NCI-H1436 treated with DMSO at 0.1 percent for 48 hours (cell line): ENCODE measurements at places on chromosomes 13 and 19.

GRCh38 chr19:19533841-19534240 lies 4.2 kb upstream of the CILP2 start:
- no peak for DNase-seq

GRCh38 chr13:47499358-47500150 lies 501.5 kb downstream of the SUCLA2 start:
- no peak for DNase-seq

DNA sequence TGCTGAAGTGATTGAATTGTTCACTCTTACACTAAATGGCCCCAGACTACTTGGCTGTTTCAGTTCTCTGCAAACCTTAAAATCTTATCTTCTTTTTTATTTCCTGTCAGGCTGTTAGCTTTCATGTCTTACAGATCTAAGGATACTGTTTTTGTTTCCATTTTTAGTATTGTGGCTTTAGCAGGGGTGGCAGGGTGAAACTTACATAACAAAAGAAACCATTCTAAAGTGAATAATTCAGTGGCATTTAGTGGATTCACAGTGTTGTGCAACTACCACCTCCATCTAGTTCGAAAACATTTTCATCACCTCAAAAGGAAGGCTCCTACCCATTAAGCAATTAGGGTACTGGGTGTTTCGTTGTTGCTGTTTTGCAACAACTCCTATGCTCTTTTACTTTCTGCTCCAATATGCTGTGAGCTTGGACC lies 19.8 kb downstream of the TMEM272 start:
- no peak for DNase-seq

DNA sequence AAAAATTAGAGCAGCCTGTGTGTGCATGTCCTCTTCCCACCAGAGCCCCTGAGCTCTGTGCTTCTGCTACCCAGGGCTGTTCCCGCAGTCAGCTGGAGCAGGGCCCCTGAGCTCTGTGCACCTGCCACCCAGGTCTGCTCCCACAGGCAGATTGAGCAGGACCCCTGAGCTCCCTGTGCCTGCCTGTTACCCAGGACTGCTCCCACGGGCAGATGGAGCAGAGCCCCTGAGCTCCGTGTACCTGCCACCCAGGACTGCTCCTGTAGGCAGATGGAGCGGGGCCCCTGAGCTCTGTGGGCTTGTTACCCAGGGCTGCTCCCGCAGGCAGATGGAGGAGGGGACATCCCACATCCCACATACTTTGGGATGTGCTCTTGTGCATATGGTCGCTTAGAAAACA lies 186.8 kb upstream of the SOX1 start:
- DNase-seq: no peak

DNA sequence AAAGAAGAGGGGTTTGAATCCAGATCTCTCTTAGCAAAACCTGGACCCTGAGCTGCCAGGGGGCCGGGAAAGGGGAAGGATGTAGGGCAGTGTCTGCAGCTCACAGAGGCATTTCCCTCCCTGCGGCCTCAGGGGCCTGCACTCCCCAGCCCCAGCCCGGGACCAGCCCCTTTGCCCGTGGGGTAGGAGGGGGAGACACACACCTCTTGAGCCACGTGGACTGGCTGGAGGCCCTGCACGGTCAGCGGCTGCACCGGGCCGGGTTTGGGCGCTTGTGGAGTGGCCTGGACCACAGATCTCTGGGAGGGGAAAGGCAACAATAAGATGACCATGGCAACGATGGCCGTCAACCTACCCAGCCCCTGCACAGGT lies 26.9 kb downstream of the RFX1 start:
- DNase-seq: no peak

- DNase-seq: no peak
These were observed 65.5 kb downstream of the RASL11A start for GRCh38 chr13:27336014-27336673.

GRCh38 chr13:27393101-27393500 lies 31.3 kb upstream of the GTF3A start:
- no peak for DNase-seq

DNA sequence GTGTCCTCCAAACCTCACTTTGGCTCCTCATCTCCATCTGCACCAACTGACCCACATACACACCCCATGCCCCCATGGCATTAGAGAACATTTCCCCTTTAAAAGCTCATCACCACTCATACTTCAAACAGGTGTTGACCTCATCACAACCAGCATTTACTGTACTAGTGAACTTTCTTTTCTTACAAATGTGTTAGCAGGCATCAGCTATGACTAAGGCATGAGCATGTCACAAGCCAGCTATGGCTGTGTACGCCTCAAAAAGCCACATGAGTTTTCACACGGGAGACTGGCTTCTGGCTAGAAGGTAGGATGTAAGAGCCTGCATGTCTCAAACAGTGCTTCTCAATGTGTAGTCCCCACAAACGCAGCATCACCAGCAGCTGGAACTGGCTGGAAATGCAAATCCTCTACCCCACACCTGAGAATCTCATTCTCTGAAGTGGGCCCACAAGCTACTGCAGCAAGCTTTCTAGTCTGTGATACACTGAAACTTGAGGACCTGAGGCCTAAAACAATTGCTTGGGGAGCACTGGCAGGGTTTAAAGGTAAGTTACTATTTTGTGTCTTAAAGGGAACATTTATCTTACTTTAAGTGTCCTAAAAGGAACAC lies 66.8 kb downstream of the TUBGCP3 start:
- no peak for DNase-seq

- no peak for DNase-seq
These were observed 107.8 kb downstream of the ELF1 start for GRCh38 chr13:40911341-40911740.

- no peak for DNase-seq
These were observed 389.4 kb downstream of the RFC3 start for GRCh38 chr13:34207334-34207733.

DNA sequence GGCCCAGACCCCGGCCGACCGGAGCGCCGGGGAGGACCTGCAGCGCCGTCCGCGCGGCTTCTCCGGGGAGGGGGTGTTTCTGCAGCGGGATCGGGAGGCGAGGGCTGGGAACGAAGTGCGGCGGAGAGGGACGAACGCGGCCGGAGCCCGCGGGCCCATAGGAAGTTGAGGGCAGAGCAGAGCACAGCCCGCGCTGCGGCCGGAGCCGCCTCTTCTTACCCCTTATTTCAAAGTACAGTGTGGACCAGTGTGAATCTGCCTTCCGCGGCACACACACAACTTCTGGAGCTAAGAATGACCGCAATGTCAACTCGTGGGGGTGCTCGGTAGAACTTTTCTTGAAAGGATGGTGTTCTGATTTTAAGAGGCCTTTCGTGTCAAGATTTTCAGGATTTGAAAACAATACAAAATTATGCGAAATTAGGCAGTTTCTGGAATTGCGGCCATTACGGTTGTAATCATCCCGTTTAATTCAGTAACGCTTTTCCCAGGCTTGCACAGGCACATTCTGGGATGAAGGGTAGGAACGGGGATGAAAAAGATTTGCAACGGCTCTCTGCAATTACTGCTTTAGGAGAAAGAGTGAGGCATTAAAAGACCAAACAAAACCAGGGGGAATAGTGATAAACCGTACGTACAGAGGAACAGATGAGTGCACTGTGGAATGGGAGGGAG lies 821 bp downstream of the TDRD3 start:
- DNase-seq: no peak

DNA sequence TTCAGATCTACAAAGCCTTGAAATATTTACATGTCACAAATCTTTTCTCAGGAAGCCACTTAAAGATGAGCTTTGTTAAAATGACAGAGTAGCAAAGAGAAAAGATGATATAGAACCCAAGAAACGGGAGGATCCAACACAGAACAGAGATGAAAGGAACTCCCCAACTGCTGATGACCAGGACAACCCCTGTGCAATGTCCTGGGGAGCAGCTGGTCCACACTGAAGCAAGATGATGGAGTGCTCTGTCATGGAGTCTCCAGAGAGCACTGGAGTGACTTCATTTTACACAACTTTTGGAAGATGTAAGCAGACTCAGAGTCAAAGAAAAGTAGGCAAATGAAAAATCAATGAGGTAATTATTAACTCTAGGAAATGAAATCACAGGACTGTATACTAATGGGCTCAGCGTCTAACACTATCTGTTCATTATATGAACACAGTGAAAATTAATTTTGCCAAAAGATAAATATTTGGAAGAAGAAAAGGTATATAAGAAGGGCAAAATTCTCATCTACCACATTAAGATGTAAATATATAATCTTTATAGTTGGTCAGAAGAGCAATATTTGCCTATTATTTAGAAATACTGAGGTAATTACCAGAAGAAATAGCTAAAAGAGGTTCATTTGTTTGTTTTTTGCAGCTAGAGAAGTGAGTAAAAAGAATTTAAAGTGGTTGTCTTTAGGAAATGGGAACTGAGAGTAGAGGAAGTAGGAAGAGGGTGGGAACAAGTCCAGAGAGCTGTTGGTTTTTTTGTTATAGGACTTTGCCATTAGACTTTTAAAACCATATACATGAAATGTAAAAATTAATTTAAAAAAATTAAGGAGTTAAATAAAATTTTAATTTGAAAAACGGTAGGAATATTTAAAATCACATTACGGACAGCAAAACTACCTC lies 30.5 kb downstream of the MTRF1 start:
- DNase-seq: no peak

DNA sequence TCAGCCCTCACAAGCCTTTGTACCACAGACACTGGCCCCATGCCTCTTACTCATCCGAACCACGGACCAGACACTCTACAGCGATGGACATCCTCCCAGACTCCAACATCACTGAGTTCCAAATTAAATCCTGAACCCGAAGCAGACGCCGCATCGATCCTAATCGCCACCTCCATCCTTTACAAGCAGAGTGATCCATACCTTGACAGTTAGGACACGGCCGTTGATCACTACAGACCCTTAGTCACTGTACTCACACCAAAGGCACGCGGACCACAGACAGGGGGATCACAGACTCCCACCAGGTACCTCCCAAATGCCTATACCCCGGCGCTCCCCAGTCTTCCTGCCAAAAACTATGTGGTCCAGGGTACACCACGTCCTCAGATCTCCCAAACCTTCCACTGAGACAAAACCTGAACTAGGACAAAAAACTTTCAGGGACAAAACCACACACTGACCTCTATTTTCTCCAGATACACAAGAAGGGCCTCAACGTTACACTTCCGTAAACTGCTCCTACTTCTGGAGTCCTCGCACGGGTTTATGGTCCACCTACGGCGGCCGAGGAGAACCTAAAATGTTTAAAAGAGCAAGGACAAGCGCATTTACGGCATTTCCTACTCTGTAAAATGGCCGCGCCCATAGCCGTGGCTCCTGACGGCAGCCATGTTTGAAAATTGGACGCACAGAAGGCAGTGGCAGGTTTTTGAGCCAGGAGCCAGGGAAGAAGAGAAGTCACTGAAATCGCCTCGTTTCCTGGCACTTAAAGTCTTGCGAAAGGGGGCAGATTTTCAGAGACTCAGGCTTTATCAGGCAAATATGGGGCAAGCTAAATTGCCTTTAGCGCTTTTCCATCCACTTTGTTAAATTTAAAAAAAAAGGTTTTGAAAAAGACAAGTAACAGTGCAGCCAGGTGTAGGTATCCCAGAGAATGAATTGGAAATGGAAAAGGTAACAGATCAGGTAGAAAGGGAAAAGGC lies at the start of gene ZNF350:
Gene ZNF350, minus strand, starts transcription at position 532 of the 983 bp plus-strand sequence. CDS start 12,480 bp downstream, outside the sequence.
- DNase-seq: peak; percentile 81

DNA sequence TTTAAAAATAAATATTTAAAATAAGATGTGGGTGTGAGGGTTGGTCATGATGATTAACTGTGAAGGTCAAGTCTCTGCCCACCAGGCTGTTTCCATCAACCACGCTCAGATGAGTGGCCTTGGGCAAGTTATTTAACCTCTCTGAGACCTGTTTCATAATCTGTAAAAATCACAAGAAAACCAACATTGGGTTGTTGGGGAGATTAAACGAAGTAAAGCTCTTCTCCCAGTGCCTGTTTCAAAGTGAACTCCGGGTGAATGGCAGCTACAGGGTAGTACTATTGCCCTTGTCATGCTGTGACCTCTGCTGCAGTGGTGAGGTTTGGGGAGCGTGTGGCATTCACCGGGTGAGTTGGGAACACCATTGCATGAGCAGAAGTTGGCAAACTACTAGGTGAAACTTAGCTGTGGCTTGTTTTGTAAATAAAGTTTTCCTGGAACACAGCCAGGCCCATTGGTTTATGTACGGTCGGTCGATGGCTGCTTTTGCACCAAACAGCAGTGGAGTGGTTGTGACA lies 153.2 kb downstream of the USP12 start:
- DNase-seq: no peak

DNA sequence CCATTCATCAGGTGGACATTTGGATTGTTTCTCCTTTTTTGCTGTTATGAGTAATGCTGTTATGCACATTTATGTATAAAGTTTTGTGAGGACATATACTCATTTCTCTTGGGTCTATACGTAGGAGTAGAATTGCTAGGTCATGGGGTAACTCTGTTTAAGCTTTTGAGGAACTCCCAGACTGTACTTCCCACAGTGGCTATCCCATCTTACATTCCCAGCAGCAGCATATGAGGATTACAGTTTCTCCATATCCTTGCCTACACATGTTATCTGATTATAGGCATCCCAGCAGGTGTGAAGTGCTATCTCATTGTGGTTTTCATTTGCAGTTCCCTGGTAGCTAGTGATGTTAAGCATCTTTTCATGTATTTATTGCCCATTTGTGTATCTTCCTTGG lies 5.9 kb downstream of the ZSCAN22 start:
- DNase-seq: no peak

DNA sequence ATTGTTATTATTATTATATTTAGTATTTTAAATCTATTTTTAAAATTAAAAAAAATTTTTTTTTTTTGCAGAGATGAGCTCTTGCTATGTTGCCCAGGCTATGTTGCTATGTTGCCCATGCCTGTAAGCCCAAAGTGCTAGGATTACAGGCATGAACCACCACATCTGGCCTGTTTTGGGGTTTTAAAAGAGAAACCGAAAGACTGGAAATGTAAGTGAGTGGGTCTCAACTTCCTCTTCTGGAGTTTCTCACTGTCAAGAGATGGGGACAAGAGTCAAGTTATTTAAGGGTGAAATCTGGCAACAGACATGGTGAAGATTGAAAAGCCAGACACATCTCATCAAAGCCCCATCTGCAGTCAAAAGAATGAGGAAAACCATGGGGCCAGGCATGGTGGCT lies 4.2 kb upstream of the OR7G3 start:
- DNase-seq: no peak

- no peak for DNase-seq
These were observed 15.0 kb upstream of the ZNF83 start for GRCh38 chr19:52653161-52653560.

- no peak for DNase-seq
These were observed 72.5 kb upstream of the TMTC4 start for GRCh38 chr13:100746953-100747683.

GRCh38 chr13:79389026-79389425 lies 17.0 kb downstream of the RBM26 start:
- no peak for DNase-seq

- no peak for DNase-seq
These were observed 2.5 kb downstream of the TIMM50 start for GRCh38 chr19:39483141-39483540.

DNA sequence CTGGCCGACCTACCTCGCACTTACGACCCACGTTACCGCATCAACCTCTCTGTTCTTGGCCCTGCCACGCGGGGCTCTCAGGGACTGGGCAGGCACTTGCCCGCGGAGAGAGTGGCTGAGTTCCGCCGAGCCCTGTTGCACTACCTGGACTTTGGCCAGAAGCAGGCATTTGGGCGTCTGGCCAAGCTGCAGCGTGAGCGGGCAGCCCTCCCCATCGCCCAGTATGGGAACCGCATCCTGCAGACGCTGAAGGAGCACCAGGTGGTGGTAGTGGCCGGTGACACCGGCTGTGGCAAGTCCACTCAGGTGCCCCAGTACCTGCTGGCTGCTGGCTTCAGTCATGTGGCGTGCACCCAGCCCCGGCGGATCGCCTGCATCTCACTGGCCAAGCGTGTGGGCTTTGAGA lies 4.2 kb downstream of the DHX34 start:
- DNase-seq: no peak
